Central memory CD8-positive, alpha-beta T cell (primary cell): ENCODE measurements at places on chromosomes 13 and 19.
A peak's percentile ranks its signal among the peaks of the same experiment; 100 is the strongest.

DNA sequence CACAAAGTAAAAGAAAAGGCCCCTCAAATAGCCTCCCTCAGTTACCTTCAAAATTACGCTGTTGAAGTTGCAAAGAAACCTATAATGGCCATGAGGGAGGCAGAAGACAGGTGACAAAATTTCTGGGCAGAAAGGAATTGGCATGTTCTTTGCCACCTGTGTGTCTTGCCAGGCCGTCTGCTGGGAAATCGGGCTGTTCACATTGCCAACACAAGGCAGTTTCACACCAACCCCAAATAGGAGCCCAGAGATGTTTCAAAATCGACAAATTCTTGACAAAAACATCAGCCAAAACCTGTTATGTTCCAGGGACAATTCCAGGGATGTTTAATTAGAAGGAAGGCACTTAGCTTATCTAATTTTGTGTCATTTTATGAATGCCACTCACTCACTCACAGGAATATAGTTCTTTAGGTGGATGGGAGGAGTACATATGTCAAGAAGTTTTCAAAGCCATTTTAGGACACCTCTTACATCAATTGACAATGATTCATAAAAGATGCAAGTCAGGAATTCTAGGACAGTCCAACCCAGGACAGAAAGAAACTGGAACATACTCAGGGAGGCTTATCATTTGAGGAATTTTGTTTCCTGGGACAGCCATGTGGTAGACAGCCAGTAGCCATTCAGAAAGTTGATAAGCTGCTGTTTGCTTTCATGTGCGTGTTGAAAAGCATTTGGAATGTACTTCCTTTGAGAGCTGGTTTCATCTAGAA lies 164.5 kb downstream of the RGCC start:
- no peak overlapping the region for H3K27ac ChIP-seq
- no peak for DNase-seq
- no peaks in the 10 kb centered on the region for H3K27me3 ChIP-seq
- no peak overlapping the region for H3K4me3 ChIP-seq

DNA sequence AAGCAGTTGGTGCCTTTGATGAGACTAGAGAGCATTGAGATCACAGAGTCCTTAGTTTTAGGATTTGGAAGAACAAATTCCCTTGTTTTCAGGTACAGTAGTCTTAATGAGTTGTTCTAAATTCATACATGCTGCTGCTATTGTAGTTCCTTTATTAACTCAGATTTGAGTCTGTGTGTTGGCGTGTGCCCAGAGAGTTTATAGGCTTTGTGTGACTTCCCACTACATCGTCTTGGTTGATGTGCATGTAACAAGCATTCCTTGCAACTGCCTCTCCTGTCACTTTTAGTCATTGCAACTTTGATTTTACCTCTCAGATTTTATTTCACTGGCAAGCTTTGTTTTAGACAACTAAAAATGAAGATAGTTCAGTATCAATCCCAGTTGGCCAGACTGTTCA lies 135.5 kb downstream of the ZAR1L start:
- DNase-seq, result no peak
- H3K27ac ChIP-seq, result no peak overlapping the region
- H3K4me1 ChIP-seq, result no peaks in the 10 kb centered on the region
- no peak overlapping the region for H3K4me3 ChIP-seq

- H3K27ac ChIP-seq, result peak overlapping the region; percentile 8
- H3K36me3 ChIP-seq, result peaks cover 8% of the 10 kb centered on the region
- H3K4me3 ChIP-seq, result peak overlapping the region; percentile 18
- peaks cover 78% of the 10 kb centered on the region for H3K27me3 ChIP-seq
Measured at GRCh38 chr19:10010939-10011338, 635 bp upstream of the COL5A3 start.

- peaks cover 13% of the 10 kb centered on the region for H3K27me3 ChIP-seq
- H3K4me3 ChIP-seq, result no peak overlapping the region
- peaks cover 4% of the 10 kb centered on the region for H3K36me3 ChIP-seq
- no peak overlapping the region for H3K27ac ChIP-seq
- peaks cover 20% of the 10 kb centered on the region for H3K4me1 ChIP-seq
Measured at GRCh38 chr19:42306646-42307045, 4.2 kb upstream of the PAFAH1B3 start.

GRCh38 chr19:13060233-13060963 lies 42.3 kb downstream of the LYL1 start:
- H3K36me3 ChIP-seq, result no peaks in the 10 kb centered on the region
- H3K4me1 ChIP-seq, result peaks cover 11% of the 10 kb centered on the region
- DNase-seq, result no peak
- no peak overlapping the region for H3K27ac ChIP-seq
- peak overlapping the region; percentile 76 for H3K4me3 ChIP-seq

- no peaks in the 10 kb centered on the region for H3K4me1 ChIP-seq
- DNase-seq, result no peak
Measured at GRCh38 chr13:83592095-83592494, 290.2 kb downstream of the SLITRK1 start.

DNA sequence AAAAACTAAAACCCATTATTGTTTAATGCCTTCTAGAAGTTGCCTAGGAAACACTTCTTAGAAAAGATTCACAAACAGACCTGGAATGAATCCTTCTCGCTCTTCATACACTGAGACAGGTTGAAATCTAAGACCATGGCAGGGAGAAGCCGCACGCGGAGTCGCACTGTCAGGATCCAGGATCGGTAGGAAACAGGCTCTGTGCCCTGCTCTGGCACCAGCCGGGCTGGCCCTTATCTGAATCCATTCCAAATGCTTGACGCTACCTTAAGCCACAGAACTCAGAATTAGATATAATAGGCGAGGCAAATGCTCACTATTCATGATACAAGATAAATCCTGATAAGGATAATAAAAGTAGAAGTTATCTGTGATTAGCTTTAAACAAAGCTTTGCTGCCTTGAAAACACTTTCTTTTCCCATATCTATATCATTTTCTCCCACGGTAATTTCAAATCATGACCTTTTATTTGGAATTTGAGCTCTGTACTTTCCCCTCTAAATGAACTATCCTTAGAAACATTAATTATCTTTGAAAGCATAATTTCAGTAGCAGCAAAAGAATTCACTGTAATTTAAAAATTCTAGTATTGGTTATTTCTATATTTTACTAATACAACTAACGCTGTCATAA lies 385.6 kb downstream of the IRS2 start:
- H3K27ac ChIP-seq, result no peak overlapping the region
- H3K27me3 ChIP-seq, result no peaks in the 10 kb centered on the region
- DNase-seq, result no peak
- peaks cover 2% of the 10 kb centered on the region for H3K36me3 ChIP-seq
- no peak overlapping the region for H3K4me3 ChIP-seq

- peak overlapping the region; percentile 85 for H3K4me3 ChIP-seq
- H3K36me3 ChIP-seq, result peaks cover 23% of the 10 kb centered on the region
- DNase-seq, result no peak
- peak overlapping the region; percentile 92 for H3K27ac ChIP-seq
Measured at GRCh38 chr19:45791744-45792469, 738 bp downstream of the DMWD start.

- no peak for DNase-seq
- no peak overlapping the region for H3K4me3 ChIP-seq
- peaks cover 39% of the 10 kb centered on the region for H3K27me3 ChIP-seq
- H3K4me1 ChIP-seq, result no peaks in the 10 kb centered on the region
- no peak overlapping the region for H3K27ac ChIP-seq
- no peaks in the 10 kb centered on the region for H3K36me3 ChIP-seq
Measured at GRCh38 chr13:43301346-43301969, 278.1 kb downstream of the DNAJC15 start.
